ENCODE measurements at places on chromosomes 2 and 18. TPM values are rescaled to one million over a fixed set of nuclear protein-coding genes. Genes with fewer than 3 reads are reported as not detected.

OTOS gene
- polyA plus RNA-seq, result not detected

KCNG2 gene
- not detected for polyA plus RNA-seq

SPATA3 gene
- not detected for polyA plus RNA-seq

HOXD11 gene
- polyA plus RNA-seq, result not detected

INHA gene
- 120 TPM for polyA plus RNA-seq

FAP gene
- 1.4 TPM for polyA plus RNA-seq

BMP10 gene
- polyA plus RNA-seq, result not detected

UGT1A10 gene
- not detected for polyA plus RNA-seq

DNA sequence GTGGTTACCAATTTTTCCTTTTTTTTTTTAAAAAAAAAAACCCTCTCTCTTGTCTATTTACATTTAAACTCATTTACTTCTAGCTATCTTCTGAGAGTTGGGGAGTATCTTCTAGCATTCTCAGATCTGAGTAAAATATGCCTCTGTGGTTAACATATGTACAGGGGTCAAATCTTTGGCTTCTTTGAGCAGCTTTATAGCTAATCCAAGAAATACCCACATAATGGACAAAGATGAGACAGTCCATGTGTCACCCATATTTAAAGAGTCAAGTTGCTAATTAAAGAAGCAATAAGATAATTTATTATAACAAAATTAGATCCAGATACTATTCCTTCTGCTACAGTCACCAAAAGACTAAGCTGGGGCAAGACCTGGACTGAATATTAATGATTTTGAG, 139.0 kb upstream of the HNRNPA3 start:
- no peak overlapping the region for H3K27ac ChIP-seq
- DNase-seq, result no peak
- no peaks in the 10 kb centered on the region for H3K36me3 ChIP-seq
- H3K4me1 ChIP-seq, result no peaks in the 10 kb centered on the region
- H3K4me3 ChIP-seq, result no peak overlapping the region

DNA sequence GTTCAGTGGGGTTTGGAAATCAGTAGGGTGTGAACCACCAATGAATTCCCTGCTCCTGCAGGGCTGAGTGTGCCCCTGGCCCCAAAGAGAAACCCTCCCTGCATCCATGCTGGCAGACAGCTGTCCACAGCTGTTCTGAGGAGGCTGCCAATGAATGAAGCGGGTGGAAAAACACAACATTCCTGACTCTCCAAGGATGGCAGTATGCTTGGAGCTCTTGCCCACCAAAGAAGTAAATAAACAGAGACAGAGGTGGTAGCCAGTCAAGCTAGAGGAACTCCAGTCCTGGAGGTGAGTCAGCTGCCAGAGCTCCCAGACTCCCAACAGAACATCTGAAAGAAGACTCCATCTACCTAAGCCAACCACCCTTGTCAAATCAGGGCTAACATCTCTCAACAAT, 6.2 kb downstream of the ZBTB7C start:
- H3K36me3 ChIP-seq, result no peaks in the 10 kb centered on the region
- DNase-seq, result peak; percentile 49
- peaks cover 56% of the 10 kb centered on the region for H3K4me1 ChIP-seq
- no peak overlapping the region for H3K27ac ChIP-seq
- H3K4me3 ChIP-seq, result no peak overlapping the region
- no peaks in the 10 kb centered on the region for H3K27me3 ChIP-seq

GRCh38 chr18:67218556-67218955, 298.0 kb downstream of the DSEL start:
- no peaks in the 10 kb centered on the region for H3K36me3 ChIP-seq
- no peak for DNase-seq
- H3K27ac ChIP-seq, result no peak overlapping the region
- no peak overlapping the region for H3K4me3 ChIP-seq
- no peaks in the 10 kb centered on the region for H3K4me1 ChIP-seq

DNA sequence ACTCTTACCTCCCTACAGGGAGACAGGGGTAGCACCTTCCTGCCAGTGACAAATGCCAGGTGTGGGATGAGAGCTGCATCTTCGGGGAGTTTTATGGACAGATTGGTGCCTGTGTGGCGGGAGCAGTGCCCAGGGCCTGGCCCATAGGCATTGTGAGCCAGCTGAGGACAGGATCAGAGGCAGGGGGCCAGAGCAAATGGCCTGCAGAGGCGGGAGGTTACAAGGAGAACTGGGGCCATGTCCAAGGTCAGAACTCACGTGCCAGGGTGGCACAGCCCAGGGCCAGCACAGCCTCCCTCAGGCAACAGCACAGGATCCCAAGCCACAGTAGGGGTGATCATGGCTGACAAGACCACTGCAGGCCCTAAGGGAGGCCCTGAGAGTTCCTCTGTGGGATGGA, 40.2 kb upstream of the MCFD2 start:
- peak; percentile 62 for DNase-seq
- peak overlapping the region; percentile 84 for H3K27ac ChIP-seq
- peaks cover 26% of the 10 kb centered on the region for H3K4me1 ChIP-seq

DNA sequence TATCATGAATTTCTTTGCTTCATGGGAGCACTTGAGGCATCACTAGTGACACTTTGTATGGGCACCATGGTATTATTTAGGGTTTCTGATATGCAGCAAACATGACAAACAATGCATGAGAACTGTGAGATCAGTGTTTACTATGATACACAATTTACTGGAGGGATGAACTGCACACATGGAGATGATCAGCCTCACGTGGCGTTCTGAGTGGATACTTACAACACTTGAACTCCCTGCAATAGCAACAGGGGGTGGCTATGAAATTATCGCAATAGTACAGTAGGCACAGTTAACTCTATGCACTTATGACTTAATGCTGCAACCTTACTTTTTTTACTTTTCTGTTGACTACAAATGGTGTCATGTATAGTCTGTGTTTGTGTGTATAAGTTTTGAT, 18.5 kb upstream of the UGT1A8 start:
- H3K4me1 ChIP-seq, result no peaks in the 10 kb centered on the region
- H3K36me3 ChIP-seq, result no peaks in the 10 kb centered on the region
- H3K27me3 ChIP-seq, result peaks cover 15% of the 10 kb centered on the region
- H3K4me3 ChIP-seq, result no peak overlapping the region
- DNase-seq, result no peak

GRCh38 chr2:3617198-3617890, 22.4 kb downstream of the COLEC11 start:
- H3K36me3 ChIP-seq, result no peaks in the 10 kb centered on the region
- H3K4me3 ChIP-seq, result no peak overlapping the region
- H3K4me1 ChIP-seq, result no peaks in the 10 kb centered on the region
- DNase-seq, result no peak
- H3K27ac ChIP-seq, result no peak overlapping the region

- no peaks in the 10 kb centered on the region for H3K36me3 ChIP-seq
- H3K4me1 ChIP-seq, result peaks cover 8% of the 10 kb centered on the region
- H3K27me3 ChIP-seq, result no peaks in the 10 kb centered on the region
- H3K4me3 ChIP-seq, result no peak overlapping the region
- no peak for DNase-seq
These were observed 24.1 kb downstream of the CFLAR start for GRCh38 chr2:201139836-201140604.

- H3K27ac ChIP-seq, result no peak overlapping the region
- peaks cover 77% of the 10 kb centered on the region for H3K36me3 ChIP-seq
- no peak for DNase-seq
- no peaks in the 10 kb centered on the region for H3K4me1 ChIP-seq
- H3K27me3 ChIP-seq, result no peaks in the 10 kb centered on the region
- H3K4me3 ChIP-seq, result no peak overlapping the region
These were observed 34.7 kb downstream of the FAM228A start for GRCh38 chr2:24209389-24210105.

DNA sequence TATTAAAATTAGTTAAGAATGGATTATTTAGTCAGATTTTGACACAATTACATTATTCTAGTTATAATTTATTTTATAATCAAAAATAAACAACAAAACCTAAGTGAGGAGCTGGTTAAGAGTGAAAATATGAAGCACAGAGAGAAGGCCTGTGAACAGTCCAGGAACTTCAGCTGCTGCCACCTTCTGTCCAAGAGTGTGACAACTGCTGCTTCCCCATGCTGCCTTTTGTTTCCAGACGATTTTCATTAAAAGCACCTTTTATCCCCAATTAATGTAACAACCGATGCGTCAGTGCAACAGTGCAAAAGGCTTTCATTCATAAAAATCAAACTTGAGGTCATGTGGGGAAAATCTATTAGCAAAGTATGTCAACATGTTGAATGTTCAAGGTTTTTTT, 363.6 kb downstream of the CTNNA2 start:
- no peak for DNase-seq
- no peaks in the 10 kb centered on the region for H3K36me3 ChIP-seq
- H3K27ac ChIP-seq, result no peak overlapping the region
- H3K4me1 ChIP-seq, result no peaks in the 10 kb centered on the region

DNA sequence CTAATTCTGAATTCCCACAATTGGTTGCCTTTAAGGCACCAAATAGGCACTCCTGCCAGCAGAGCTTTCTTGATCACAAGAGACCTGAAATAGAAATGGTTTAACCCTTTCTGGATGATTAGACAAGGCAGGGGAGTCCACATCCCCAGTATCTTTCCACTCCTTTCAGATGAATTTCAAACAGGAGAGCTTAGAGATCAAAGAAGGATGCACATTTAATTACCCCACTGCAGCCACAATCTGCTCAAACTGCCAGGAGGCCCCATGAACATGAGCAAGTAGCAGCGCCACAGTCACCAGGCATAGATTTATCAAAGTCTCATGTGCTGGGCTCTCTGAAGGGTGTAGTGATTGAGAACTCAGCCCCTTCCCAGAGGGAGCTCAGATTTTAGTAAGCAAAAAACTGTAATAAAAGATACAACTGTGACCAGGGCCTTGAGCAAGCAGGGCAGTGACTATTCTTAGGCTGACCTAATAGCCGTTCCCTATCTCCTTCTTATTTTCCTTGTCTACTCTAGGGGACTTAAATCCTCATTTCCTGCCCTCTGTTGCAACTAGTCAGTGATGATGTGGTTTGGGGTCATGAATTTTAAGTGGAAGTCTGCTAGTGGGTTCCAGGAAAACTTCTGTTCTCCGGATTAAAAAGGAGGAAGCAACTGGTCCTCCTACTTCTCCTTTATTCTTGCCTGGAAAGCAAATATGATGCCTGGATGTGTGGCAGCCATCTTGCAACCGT, 53.7 kb downstream of the SLC4A3 start:
- H3K4me3 ChIP-seq, result no peak overlapping the region
- H3K27ac ChIP-seq, result no peak overlapping the region
- H3K4me1 ChIP-seq, result no peaks in the 10 kb centered on the region

GRCh38 chr2:109410039-109410815, 203.5 kb downstream of the SEPTIN10 start:
- no peaks in the 10 kb centered on the region for H3K27me3 ChIP-seq
- H3K4me3 ChIP-seq, result no peak overlapping the region
- no peak for DNase-seq
- H3K27ac ChIP-seq, result no peak overlapping the region
- no peaks in the 10 kb centered on the region for H3K4me1 ChIP-seq

- H3K27me3 ChIP-seq, result no peaks in the 10 kb centered on the region
- H3K4me3 ChIP-seq, result no peak overlapping the region
- no peak for DNase-seq
These were observed 8.9 kb upstream of the GIGYF2 start for GRCh38 chr2:232688201-232688600.

DNA sequence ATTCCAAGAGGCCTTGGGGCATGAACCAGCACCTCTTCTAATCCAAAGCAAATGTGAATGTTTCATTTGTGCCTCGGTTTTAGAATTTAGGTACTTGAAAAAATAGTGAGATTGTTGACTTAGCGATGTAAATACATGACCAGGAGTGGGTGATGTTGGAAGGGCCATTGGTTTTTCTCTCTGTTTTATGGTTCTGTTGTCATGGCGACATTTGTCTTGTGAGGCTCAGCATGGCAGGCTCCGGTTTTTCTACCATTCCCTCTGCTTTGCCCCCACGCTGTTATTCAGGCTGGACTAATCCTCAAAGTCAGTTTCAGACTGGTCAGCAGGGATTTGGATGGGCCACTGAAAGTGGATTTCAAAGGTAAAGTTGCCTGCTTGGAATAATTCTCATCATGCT, 255.4 kb downstream of the ALPK2 start:
- H3K27me3 ChIP-seq, result no peaks in the 10 kb centered on the region
- no peaks in the 10 kb centered on the region for H3K4me1 ChIP-seq
- DNase-seq, result no peak
- H3K27ac ChIP-seq, result no peak overlapping the region
- no peak overlapping the region for H3K4me3 ChIP-seq
- H3K36me3 ChIP-seq, result peaks cover 4% of the 10 kb centered on the region

- H3K27me3 ChIP-seq, result no peaks in the 10 kb centered on the region
- H3K4me1 ChIP-seq, result no peaks in the 10 kb centered on the region
- no peak overlapping the region for H3K4me3 ChIP-seq
- no peak for DNase-seq
These were observed 322.9 kb downstream of the BCL11A start for GRCh38 chr2:60230596-60230995.

GRCh38 chr2:170815746-170816503, 762 bp upstream of the GAD1 start:
- H3K36me3 ChIP-seq, result no peaks in the 10 kb centered on the region
- peaks cover 20% of the 10 kb centered on the region for H3K4me1 ChIP-seq
- no peak overlapping the region for H3K4me3 ChIP-seq
- peaks cover 36% of the 10 kb centered on the region for H3K27me3 ChIP-seq

- H3K4me1 ChIP-seq, result no peaks in the 10 kb centered on the region
- no peak for DNase-seq
- no peak overlapping the region for H3K27ac ChIP-seq
- H3K36me3 ChIP-seq, result no peaks in the 10 kb centered on the region
- no peak overlapping the region for H3K4me3 ChIP-seq
These were observed 1069.2 kb upstream of the CHAC2 start for GRCh38 chr2:52698408-52698807.

GRCh38 chr2:218569038-218569431, 396 bp downstream of the CNOT9 start:
- H3K27ac ChIP-seq, result peak overlapping the region; percentile 99
- H3K4me3 ChIP-seq, result peak overlapping the region; percentile 92
- peaks cover 41% of the 10 kb centered on the region for H3K4me1 ChIP-seq
- H3K36me3 ChIP-seq, result no peaks in the 10 kb centered on the region

GRCh38 chr2:132599556-132599955, 70.4 kb downstream of the LYPD1 start:
- H3K27me3 ChIP-seq, result no peaks in the 10 kb centered on the region
- H3K4me1 ChIP-seq, result no peaks in the 10 kb centered on the region
- no peaks in the 10 kb centered on the region for H3K36me3 ChIP-seq
- no peak for DNase-seq
- H3K27ac ChIP-seq, result no peak overlapping the region
- no peak overlapping the region for H3K4me3 ChIP-seq

DNA sequence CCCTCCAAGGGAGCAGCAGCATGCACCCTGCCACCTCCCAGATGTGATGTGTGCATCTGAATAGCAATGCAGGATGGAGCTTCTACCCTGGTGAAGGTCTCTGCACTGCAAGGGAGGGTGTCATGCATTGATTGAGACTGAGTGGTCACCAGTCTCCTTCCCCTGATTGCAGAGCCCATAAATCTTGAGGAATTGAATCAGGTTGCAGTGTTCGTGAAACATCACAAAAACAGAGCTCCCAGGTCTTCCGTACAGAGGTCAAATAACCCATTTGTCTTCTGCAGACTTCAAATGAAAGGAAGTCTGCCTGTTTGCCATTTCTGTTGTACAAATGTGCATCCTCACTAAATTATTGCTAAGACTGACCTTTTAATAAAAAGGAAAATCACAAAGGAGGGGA, 136.8 kb downstream of the WDSUB1 start:
- DNase-seq, result no peak
- H3K27me3 ChIP-seq, result no peaks in the 10 kb centered on the region
- H3K27ac ChIP-seq, result no peak overlapping the region
- H3K4me1 ChIP-seq, result no peaks in the 10 kb centered on the region
- peaks cover 5% of the 10 kb centered on the region for H3K36me3 ChIP-seq

GRCh38 chr2:202695166-202695565, 60.4 kb downstream of the FAM117B start:
- no peak overlapping the region for H3K4me3 ChIP-seq
- no peak for DNase-seq
- H3K27me3 ChIP-seq, result no peaks in the 10 kb centered on the region
- H3K4me1 ChIP-seq, result peaks cover 13% of the 10 kb centered on the region

Measured in adrenal gland (tissue), 19 donors.